Prostate gland (tissue), 2 donors: ENCODE measurements at places on chromosomes 7 and 10. TPM values are rescaled to one million over a fixed set of nuclear protein-coding genes. Genes with fewer than 3 reads are reported as not detected.

PITX3 gene
- not detected for total RNA-seq

GRCh38 chr7:132464740-132465139 lies 111.5 kb downstream of the PLXNA4 start:
- H3K36me3 ChIP-seq: no peaks in the 10 kb centered on the region
- H3K4me3 ChIP-seq: no peak overlapping the region
- no peaks in the 10 kb centered on the region for H3K27me3 ChIP-seq
- no peak overlapping the region for H3K27ac ChIP-seq

APBB1IP gene
- total RNA-seq: 1.3 TPM

GRCh38 chr7:18798088-18798906 lies 302.7 kb downstream of the HDAC9 start:
- no peak overlapping the region for H3K27ac ChIP-seq
- H3K27me3 ChIP-seq: no peaks in the 10 kb centered on the region
- H3K4me3 ChIP-seq: no peak overlapping the region
- no peaks in the 10 kb centered on the region for H3K36me3 ChIP-seq
- no peak for DNase-seq
- H3K4me1 ChIP-seq: peaks cover 4% of the 10 kb centered on the region

- H3K27me3 ChIP-seq: no peaks in the 10 kb centered on the region
- no peaks in the 10 kb centered on the region for H3K4me1 ChIP-seq
- no peak overlapping the region for H3K27ac ChIP-seq
Measured at GRCh38 chr7:133836666-133837065, 290.5 kb upstream of the LRGUK start.

CALCR gene
- 0.45 TPM for total RNA-seq

GRCh38 chr7:134770676-134771075 lies 8.8 kb upstream of the CALD1 start:
- DNase-seq: no peak
- no peaks in the 10 kb centered on the region for H3K27me3 ChIP-seq
- no peak overlapping the region for H3K4me3 ChIP-seq
- no peaks in the 10 kb centered on the region for H3K36me3 ChIP-seq

ELMO1 gene
- 6.7 TPM for total RNA-seq

- no peaks in the 10 kb centered on the region for H3K4me1 ChIP-seq
- H3K36me3 ChIP-seq: no peaks in the 10 kb centered on the region
- H3K27ac ChIP-seq: no peak overlapping the region
- no peaks in the 10 kb centered on the region for H3K27me3 ChIP-seq
- DNase-seq: no peak
Measured at GRCh38 chr10:33111488-33112051, 153.5 kb upstream of the ITGB1 start.

GRCh38 chr7:16970732-16971482 lies 89.1 kb upstream of the AGR3 start:
- DNase-seq: no peak
- H3K27me3 ChIP-seq: no peaks in the 10 kb centered on the region
- H3K36me3 ChIP-seq: no peaks in the 10 kb centered on the region
- no peaks in the 10 kb centered on the region for H3K4me1 ChIP-seq
- no peak overlapping the region for H3K4me3 ChIP-seq

- DNase-seq: no peak
- H3K4me1 ChIP-seq: no peaks in the 10 kb centered on the region
- H3K27me3 ChIP-seq: peaks cover 2% of the 10 kb centered on the region
- H3K27ac ChIP-seq: no peak overlapping the region
Measured at GRCh38 chr10:45425621-45426563, 51.9 kb downstream of the ALOX5 start.
